ENCODE measurements at places on chromosomes 2 and 18.

DNA sequence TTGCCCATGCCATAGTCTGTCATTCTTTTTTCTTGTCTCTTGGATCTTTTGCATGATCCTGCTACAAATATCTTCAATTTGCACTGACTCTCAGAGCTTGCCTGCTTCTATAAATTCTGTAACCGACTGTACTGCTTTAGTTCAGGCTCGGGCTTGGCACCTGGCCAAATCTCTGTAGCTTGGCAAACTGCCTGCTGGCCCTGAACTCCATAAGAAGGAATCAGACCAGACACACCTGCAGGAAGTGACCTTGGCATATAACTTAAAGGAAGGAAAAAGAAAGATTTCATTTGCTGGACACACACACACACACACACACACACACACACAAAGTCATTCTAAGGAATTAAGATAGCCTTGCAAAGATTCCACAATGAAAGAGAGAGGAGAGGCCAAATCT is 291.2 kb upstream of the DDX18 start:
- DNase-seq, result no peak

DNA sequence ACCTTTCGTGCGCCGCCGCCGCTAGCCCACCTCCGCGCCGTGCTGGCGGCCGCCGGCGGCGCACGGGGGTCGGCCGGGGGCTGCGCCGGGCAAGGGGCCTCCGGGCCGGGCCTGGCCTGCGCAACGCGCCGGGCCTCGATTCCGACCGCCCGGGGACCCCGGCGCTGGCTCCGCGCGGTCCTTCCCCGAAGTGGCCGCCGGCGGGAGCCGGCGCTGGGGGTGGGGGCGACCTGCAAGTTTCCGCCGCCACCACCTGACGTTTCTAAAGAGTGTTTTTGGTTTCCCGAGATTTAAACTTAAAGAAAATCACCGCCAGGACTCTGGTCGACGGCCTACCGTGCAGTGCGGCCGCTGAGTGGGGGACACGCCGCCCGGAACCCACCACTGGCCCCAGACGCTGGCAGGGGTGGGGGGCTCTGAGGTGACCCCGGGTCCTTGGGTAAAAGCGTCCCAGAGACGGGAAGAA is 3.8 kb upstream of the GATA6 start:
- DNase-seq, result no peak

- no peak for DNase-seq
These were observed 477.1 kb downstream of the FBXO15 start for GRCh38 chr18:73670524-73670923.

DNA sequence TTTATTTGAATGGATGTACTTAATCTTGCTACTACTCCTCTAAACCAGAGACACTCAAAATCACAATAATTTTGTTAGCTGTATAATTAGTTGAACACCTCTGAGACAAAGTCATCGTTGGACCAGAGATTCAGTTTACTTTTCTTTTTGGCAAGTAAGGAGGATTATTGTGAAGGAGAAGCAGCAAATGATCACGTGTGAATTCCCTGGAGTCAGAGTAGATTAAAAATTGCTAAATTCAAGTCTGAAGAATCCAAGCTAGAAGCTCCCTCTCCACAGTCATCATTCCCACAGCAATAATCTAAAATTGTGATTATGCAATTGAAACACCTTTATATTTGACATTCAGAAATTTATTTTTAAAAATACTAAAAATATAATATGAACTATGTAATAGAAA is 484.4 kb downstream of the CMPK2 start:
- no peak for DNase-seq

- no peak for DNase-seq
These were observed 209.8 kb downstream of the NEDD4L start for GRCh38 chr18:58253871-58254270.

DNA sequence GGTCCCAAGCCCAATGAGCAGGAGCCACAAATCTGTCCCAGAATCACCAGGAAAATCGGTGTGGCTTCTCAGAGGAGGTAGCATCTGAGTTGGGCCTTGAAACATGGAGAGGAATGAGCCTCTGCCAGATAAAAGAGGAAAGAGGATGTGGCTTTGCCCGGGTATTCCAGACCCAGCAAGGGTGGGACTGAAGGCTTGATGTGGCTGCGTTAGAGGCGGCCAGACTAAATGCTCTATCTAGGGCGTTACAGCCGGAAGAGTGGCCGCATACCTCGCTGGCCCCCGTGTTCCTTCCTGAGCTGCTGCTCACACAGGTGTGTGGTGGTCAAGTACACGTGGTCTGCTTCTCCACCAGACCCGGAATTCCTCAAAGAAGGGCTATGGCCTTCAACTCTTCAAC is 33.9 kb upstream of the POMC start:
- DNase-seq, result no peak

DNA sequence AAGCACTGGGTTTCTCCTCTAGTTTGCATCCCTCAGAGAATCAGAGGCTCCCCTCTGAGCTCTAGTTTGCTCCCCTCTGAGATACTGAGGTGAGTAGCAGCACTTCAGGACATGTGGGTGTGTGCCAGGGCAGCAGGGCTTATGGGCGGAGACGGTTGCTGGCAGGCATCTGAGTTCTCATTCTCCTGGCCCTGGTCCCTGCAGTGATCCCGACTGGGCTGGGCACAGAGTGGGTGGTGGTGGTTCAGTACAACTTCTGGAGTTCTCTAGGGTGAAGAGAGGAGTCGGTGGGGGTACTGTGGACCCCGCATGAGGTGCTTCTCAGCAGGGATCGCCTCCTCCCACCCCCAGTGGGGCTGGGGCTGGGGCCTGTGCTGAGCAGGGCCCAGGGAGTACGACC is 47.9 kb downstream of the BOLA3 start:
- DNase-seq, result no peak

- DNase-seq, result no peak
These were observed 1.1 kb downstream of the TTL start for GRCh38 chr2:112483042-112483473.

DNA sequence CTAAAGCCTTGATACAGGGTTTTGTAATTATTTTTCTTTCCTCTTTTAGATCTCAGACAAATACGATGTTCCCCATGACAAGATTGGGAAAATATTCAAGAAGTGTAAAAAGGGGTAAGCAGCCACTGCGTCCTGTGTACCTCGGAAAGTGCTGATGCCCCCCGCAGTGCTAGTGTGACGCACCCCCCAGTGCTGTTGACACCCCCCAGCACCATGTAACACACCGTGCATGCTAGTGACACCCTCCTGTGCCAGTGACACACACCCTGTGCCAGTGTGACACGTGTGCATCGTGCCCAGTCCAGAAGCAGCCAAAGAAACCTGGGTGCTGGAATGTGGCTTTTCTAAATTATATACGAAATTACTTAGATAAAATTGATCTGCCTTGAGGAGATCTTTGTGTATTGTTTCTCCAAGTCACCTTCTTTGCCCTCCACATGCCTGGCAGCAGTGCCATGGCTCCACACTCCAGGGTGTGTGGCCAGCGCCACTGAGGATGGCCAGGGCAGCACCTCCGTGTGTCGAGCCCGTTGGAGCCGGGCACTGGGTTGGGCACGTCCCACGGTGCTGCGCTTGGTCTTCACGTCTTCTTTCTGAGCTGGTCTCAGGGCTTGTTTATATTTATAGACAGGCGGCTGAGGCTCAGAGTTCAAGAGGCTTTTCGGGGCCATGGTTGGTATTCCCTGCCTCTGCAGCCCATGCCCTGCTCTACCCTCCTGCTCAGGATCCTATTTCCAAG is 44.3 kb upstream of the KLF11 start:
- DNase-seq, result no peak

DNA sequence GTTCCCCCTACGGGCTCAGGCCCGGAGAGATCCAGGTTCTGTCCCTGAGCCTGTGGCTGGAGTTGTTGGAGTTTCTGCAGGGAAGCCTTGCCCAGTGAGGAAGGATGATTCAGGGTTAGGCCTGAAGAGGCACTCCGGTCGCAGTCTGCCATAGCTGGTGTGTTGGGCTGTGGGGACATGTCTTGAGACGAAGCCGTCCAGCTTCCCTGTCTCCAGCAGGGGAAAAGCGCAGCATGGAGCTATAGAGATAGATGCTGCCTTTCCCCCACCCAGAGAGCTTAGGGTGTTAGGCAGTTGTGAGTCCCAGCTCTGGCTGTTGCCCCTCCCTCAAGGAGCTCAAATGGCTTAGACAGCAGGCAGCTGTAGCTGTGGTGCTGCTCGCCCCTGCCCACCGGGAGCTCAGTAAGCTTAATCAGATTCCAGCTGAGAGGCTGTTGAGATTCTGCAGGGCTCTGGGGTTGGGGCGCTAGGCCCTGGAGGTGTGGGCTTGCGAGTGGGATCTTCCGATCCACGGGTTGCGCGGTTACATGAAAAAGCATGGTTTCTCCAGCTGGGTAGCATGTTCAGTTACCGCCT is 103.9 kb downstream of the PMAIP1 start:
- DNase-seq, result no peak

- no peak for DNase-seq
These were observed 6.4 kb downstream of the TRIM54 start for GRCh38 chr2:27288610-27289009.

DNA sequence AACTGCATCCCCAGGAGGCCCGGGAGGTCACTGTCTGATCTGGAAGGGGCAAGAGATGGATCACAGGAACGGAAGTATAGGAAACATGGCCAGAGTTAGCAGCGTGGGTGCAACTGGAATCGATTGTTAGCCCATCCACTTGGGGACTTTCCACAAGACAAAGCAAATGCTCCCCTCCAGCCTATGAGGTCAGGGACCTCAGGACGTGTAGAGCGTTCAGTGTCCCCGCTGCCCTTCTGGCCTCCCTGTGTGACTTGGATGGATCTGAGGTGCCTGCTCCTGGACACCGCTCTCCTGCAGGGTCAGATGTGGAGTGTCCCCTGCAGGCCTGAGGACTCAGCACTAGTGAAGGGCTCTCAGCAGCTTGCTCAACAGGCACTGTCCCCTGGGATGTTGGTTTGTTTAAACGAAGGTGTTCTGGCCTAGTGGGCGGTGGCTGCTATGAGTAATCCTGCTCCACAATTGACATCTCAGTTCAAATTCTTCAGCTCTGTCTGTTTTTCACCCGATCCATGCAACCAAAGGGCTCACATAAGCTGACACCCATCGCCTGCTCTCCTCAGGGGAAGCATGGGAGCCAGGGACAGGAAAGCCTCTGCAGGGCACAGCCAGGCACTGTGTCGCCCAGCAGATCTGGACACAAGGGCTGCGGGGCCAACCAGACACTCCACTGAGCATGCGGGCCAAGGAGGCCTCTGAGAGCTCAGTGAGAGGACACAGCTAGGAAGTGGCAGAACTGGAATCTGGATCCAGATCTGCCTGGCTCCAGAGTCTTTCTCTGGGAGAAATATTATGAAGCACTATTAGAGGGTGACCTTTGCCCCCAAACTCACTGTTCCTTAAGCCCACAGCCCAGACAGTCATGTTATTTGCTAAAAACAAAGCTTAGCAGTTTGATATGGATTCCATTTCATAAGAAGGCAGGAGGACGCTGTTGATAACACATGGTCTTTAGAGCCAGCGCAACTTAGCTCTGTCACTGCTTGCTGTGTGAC is 78.5 kb downstream of the RHOB start:
- no peak for DNase-seq

- no peak for DNase-seq
These were observed 304.6 kb upstream of the CXCR4 start for GRCh38 chr2:136422512-136422911.

DNA sequence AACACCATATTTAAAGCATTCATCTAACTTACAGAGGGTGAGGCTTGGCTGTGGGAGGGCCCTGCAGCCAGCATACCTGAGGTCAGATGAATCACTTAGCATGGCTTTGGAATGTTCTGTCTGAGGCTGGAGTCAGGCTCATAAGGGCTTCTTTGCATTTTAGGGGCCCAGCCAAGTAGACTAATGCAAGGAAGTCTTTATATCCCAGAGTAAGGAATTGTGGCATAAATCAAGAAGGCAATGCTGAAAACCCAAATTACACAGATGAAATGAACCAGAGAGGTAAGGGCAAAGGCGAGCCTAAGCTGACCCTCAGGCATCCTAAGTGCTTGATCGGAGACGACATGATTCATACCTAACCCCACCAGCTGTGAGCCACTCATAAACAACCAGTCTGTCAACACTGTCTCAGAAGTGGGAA is 383.6 kb downstream of the DCC start:
- no peak for DNase-seq

GRCh38 chr2:204472375-204472774 is 72.9 kb upstream of the PARD3B start:
- no peak for DNase-seq
